NK-92 treated with Interleukin-12 subunit alpha and Interleukin-12 subunit beta, amount 100 ng/mL, for 24 hours (cell line): ENCODE measurements at places on chromosomes 2 and 18.

DNA sequence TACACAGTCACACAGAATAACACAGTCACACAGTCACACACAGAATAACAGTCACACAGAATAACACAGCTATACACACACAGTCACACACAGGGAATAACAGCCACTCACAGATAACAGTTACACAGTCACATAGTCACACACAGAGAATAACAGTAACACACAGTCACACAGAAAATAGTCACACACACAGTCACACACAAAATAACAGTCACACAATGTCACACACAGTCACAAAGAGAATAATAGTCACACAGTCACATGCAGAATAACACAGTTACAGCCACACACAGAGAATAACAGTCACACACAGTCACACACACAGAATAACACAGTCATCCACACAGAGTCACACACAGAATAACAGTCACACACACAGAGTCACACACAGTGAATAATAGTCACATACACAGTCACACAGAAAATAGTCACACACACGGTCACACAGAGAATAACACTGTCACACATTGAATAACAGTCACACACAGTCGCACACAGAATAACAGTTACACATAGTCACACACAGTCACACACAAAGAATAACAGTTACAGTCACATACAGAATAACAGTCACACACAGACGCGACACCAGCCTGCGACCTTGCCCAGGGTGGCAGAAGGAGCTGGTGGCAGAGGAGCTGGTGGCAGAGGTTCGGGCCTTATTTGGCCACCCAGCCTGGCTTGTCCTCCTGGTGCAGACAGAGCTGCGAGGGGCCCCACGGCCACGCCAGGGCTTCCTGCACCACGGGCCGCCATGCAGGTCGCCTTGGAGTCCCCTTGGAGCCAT lies 51.3 kb downstream of the RAMP1 start:
- no peak for DNase-seq

DNA sequence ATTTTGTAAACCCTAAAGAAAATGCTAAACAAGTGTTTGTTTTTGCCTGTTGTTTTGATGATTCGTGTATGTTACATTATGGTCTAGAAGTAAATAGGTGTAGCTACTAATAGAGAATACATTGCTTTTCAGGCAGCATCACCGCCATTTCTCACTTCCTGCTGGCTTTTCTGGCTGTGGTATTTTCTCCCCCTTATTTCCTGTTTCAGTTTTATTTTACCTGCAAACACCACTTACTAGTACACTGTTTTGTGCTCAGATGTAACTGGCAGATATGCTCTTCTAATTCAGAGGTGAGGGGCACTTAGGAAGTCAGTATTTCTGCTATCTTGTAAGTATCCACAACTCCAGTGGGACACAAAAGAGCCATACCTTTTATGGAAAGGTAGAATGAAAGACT lies 38.1 kb upstream of the SLC3A1 start:
- DNase-seq, result no peak

- DNase-seq, result peak; percentile 36
These were observed at the start of gene TGFBRAP1 for GRCh38 chr2:105329561-105330495. Gene TGFBRAP1 (minus strand): TSS chr2:105329735. CDS start chr2:105308301, 21,434 bp downstream.

- DNase-seq, result no peak
These were observed 45.2 kb downstream of the FAM168B start for GRCh38 chr2:131047920-131048560.
